ENCODE measurements at places on chromosomes 7 and 10. TPM values are rescaled to one million over a fixed set of nuclear protein-coding genes. Genes with fewer than 3 reads are reported as not detected.

DNA sequence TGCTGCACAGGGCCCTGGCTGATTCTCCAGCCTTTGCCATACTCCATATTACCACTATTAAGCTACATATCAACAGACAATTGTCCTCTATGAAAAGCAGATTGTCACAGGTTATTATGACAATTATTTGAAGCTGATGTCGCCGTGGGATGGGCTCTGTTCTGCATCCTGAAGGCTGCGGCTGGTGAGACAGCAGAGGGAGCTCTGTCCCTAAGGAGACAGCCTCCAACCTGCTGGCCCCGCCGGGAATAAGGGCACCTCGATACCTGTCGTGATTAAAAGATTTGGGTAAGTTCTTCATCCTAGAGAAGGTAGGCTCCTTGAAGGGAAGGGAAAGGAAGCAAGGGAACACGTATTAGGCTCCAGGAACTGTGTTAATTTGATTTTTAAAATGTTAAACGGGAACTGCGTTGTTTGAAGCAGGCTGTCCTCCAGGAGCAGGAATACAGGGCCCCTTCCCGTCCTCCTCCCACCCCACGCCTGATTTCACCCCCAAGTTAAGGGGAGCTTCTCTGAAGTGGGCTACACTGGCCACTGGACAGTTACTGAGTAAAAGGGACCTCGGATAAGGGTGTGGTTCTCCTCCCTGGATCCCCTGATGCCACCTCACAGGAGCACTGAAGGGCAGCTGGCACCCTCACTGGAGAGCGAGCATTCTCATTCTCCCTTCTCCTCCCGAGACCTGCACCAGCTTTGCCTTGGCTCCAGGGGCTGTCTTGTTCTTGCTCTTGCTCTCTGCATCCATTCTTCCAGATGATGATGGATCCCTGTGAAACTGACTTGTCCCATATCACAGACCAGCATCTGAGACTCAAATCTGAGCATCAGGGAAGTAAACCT lies 11.8 kb upstream of the TIAL1 start:
- no peaks in the 10 kb centered on the region for H3K36me3 ChIP-seq
- H3K27ac ChIP-seq, result no peak overlapping the region
- H3K27me3 ChIP-seq, result no peaks in the 10 kb centered on the region
- H3K4me1 ChIP-seq, result no peaks in the 10 kb centered on the region
- DNase-seq, result peak; percentile 65

DNA sequence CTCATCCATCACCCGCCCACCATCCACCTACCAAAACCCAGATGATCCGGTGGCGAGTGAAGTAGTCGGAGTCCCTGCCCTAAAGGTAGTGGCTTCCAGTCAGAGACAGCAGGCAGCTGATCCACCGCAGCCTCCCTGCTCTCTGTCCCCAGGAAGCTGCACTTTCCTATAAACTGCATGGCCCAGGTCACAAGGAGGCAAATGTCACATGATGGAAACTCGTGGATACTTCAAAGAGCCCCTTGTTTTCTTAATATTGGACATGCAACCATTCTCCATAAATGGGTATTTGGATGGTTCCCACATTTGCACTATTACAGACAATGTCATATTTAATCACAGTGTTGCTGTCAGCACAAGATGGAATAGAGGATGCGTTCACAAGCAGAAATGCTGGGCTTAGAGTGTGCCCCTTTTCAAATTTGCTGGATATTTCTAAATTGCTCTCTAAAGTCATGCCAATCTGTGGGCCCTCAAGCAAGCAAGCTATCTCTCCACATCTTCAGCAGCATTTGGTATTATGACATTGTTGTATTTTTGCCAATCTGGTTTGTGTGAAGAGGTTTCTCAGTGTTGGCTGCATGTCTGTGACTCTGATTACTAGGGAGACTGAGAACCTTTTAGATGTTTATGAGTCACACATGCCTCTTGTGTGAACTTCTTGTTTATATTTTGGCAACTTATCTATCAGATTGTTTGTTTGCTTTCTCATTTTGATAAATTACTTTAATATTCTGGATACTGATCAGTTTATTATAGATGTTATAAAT lies 822.0 kb downstream of the TNS3 start:
- H3K36me3 ChIP-seq, result no peaks in the 10 kb centered on the region
- peak; percentile 86 for DNase-seq
- H3K27ac ChIP-seq, result peak overlapping the region; percentile 35
- H3K4me1 ChIP-seq, result peaks cover 38% of the 10 kb centered on the region

GRCh38 chr7:47298636-47299035 lies 283.3 kb downstream of the TNS3 start:
- no peaks in the 10 kb centered on the region for H3K27me3 ChIP-seq
- no peak overlapping the region for H3K27ac ChIP-seq
- H3K4me1 ChIP-seq, result peaks cover 14% of the 10 kb centered on the region
- H3K4me3 ChIP-seq, result no peak overlapping the region
- H3K36me3 ChIP-seq, result peaks cover 6% of the 10 kb centered on the region

DNA sequence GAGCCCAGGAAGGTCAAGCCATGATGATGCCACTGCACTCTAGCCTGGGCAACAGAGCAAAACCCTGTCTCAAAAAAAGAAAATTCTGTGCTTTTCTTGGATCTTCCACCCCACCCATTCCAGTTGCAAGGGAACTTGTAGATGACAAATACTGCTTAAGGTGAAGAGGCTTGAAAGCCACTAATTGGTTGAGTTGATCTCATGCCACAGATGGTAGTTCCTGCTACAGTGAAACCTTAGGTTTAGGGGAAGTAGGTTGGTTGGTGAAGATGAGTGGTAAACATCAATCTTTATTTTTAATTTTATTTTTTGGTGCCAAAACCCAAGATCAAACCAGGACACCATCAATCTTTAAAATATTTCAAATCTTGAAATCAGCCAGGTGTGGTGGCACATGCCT lies 2.9 kb upstream of the GDI2 start:
- H3K4me3 ChIP-seq, result no peak overlapping the region
- no peaks in the 10 kb centered on the region for H3K27me3 ChIP-seq
- H3K27ac ChIP-seq, result no peak overlapping the region
- peaks cover 11% of the 10 kb centered on the region for H3K4me1 ChIP-seq
- no peaks in the 10 kb centered on the region for H3K36me3 ChIP-seq

GRCh38 chr7:142803901-142804300 lies 33.1 kb downstream of the PRSS2 start:
- no peaks in the 10 kb centered on the region for H3K4me1 ChIP-seq
- no peak overlapping the region for H3K27ac ChIP-seq
- no peak overlapping the region for H3K4me3 ChIP-seq

GRCh38 chr10:34813626-34814222 lies 1.4 kb downstream of the PARD3 start:
- DNase-seq, result peak; percentile 74
- H3K36me3 ChIP-seq, result no peaks in the 10 kb centered on the region
- H3K4me3 ChIP-seq, result peak overlapping the region; percentile 79
- peaks cover 35% of the 10 kb centered on the region for H3K4me1 ChIP-seq

DNA sequence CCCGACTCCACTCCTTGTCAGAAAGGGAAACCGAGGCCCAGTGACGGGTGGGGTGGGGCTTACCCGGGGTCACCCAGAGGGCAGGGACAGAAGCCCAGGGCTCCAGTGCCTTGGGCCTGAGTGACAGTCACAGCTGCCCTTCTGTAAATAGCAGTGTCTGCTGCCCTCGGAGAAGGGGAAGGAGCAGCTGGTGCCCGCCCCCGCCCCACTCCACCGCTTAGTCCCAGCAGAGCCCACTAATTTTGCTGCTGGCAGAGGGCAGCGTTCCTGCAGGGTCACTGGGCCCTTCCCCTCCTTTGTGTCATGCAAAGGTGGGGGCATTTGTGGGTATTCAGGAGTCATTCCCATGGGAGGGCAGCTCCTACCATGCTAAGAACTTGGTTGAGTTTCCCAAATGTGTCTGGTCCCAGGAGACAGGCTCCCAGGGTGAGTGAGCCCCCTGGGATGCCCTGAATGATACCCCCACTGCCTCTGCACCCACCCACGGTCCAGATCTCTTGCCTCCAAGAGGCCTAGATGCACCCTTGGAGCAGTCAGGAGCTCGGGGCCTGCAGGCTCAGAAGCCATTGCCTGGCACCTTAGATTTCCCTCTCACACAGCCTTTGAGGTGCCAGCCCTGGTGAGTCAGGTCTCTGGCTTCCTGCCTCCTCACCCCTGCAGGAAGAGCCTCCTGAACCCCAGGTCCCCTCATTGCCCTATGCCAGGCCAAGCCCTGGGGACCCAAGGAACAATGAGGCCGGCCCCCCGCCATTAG lies 17.2 kb downstream of the SH2B2 start:
- no peaks in the 10 kb centered on the region for H3K27me3 ChIP-seq
- H3K27ac ChIP-seq, result no peak overlapping the region
- DNase-seq, result no peak
- no peaks in the 10 kb centered on the region for H3K36me3 ChIP-seq
- no peaks in the 10 kb centered on the region for H3K4me1 ChIP-seq

GRCh38 chr7:134514106-134514505 lies 13.3 kb upstream of the AKR1B10 start:
- H3K4me3 ChIP-seq, result no peak overlapping the region
- H3K27me3 ChIP-seq, result no peaks in the 10 kb centered on the region
- peak; percentile 8 for DNase-seq
- peaks cover 17% of the 10 kb centered on the region for H3K4me1 ChIP-seq

- H3K27me3 ChIP-seq, result no peaks in the 10 kb centered on the region
- H3K4me3 ChIP-seq, result no peak overlapping the region
- H3K4me1 ChIP-seq, result peaks cover 13% of the 10 kb centered on the region
- no peak for DNase-seq
- H3K27ac ChIP-seq, result no peak overlapping the region
- H3K36me3 ChIP-seq, result no peaks in the 10 kb centered on the region
These were observed 414.6 kb upstream of the ZMIZ1 start for GRCh38 chr10:78654047-78654590.

- peak overlapping the region; percentile 59 for H3K27ac ChIP-seq
- no peaks in the 10 kb centered on the region for H3K36me3 ChIP-seq
These were observed 239.2 kb upstream of the ZMIZ1 start for GRCh38 chr10:78829565-78829964.

DNA sequence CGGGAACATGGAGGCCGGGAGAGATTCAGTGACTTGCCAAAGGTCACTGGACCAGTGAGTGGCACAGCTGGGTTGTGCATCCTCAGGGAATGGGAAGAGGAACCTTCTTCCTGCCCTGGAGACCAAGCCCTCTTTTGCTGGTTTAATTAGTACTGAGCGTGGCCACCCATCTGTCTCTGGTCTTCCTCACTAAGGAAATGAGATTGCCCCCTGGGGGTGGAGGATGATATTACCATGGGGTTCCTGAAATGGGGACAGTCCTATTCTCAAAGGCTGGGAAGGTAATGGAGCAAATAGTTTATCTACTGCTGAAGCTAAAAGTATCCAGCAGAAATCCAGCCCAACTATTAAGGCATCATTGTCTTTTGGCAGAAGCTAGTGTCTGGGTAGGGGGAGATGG lies 98.6 kb upstream of the FGFR2 start:
- H3K27ac ChIP-seq, result no peak overlapping the region
- DNase-seq, result peak; percentile 7
- no peak overlapping the region for H3K4me3 ChIP-seq
- H3K4me1 ChIP-seq, result no peaks in the 10 kb centered on the region
- no peaks in the 10 kb centered on the region for H3K36me3 ChIP-seq
- no peaks in the 10 kb centered on the region for H3K27me3 ChIP-seq

DNA sequence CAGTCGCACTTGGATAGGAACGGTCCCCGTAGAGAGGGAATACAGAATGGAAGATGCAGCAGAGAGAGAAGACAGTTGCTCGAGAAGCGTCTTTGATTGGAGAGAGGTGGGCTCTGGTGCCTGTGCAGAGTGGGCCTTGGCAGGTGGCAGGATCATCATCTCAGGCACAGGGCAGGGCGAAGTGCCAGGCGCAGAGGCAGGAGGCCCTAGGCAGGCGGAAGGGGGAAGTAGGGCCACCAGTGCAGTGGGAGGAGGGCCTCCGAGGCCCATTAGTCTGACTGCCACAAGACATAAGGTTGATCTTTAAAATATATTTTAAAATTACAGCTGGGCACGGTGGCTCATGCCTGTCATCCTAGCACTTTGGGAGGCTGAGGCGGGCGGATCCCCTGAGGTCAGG lies 10.1 kb downstream of the CARD11 start:
- no peaks in the 10 kb centered on the region for H3K4me1 ChIP-seq
- no peaks in the 10 kb centered on the region for H3K36me3 ChIP-seq
- no peak for DNase-seq
- no peaks in the 10 kb centered on the region for H3K27me3 ChIP-seq
- no peak overlapping the region for H3K4me3 ChIP-seq
- no peak overlapping the region for H3K27ac ChIP-seq

DNA sequence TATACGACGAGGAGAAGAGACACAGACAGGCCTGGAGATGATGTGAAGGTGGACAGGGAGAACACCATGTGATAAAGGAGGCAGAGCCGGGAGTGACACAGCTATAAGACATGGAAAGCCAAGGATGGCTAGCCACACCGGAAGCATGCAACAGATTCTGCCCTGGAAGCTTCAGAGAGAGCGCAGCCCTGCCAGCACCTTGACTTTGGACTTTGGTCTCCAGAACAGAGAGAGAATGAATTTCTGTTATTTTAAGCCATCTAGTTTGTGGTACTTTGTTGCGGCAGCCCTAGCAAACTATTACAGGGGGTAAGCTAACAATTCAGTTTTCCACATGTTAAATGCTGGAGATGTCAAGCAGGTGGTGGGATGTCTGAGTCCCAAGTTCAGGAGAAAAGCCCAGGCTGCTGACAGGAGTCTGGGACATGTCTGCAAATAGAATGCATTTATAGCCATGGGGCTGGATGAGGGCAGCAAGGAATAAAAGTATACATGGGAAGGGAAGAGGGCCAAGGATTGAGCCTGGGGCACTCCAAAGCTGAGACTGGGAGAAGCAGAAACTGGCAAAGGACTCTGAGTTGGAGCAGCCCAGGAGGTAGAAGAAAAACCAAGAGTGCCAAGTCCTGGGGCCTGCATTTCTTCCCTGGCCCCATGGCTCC lies 65.1 kb downstream of the ATXN7L1 start:
- no peaks in the 10 kb centered on the region for H3K36me3 ChIP-seq
- peaks cover 23% of the 10 kb centered on the region for H3K4me1 ChIP-seq
- H3K4me3 ChIP-seq, result no peak overlapping the region
- no peak for DNase-seq

- no peaks in the 10 kb centered on the region for H3K4me1 ChIP-seq
- H3K27ac ChIP-seq, result no peak overlapping the region
- DNase-seq, result no peak
- H3K36me3 ChIP-seq, result no peaks in the 10 kb centered on the region
- peaks cover 55% of the 10 kb centered on the region for H3K27me3 ChIP-seq
These were observed 4.5 kb downstream of the GPRIN2 start for GRCh38 chr10:46551701-46552525.

DNA sequence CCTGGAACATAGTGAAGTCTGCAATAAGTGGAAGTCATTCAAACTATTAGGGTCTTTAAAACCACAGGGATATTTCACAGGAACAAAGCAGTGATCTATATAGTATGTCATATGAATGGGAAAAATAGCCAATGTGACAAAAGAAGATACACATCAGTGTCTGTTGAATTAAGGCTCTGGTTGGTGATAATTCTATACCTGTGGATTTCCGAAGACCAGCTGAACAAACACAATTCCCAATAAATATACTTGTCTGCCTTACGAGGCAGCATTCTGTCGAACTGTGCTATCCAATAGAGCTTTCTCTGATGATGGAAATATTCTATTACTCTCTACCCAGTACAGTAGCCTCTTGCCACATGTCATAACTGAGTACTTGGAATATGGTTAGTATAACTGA lies 55.9 kb upstream of the CAV2 start:
- peak overlapping the region; percentile 80 for H3K27ac ChIP-seq
- peaks cover 56% of the 10 kb centered on the region for H3K4me1 ChIP-seq
- H3K27me3 ChIP-seq, result no peaks in the 10 kb centered on the region
- H3K4me3 ChIP-seq, result no peak overlapping the region

MOGAT3 gene
- not detected for total RNA-seq

NYAP1 gene
- total RNA-seq, result not detected

ABCB4 gene
- 0.43 TPM for total RNA-seq

AMZ1 gene
- 4.4 TPM for total RNA-seq

COL13A1 gene
- 17.3 TPM for total RNA-seq

VGF gene
- not detected for total RNA-seq

FAM24A gene
- total RNA-seq, result not detected

PTF1A gene
- total RNA-seq, result not detected
